ENCODE measurements at places on chromosomes 3 and 15. TPM values are rescaled to one million over a fixed set of nuclear protein-coding genes. Genes with fewer than 3 reads are reported as not detected.

Gene CCR9
- total RNA-seq: not detected

Gene ITGB5
- total RNA-seq: 247 TPM

Gene FBXW12
- total RNA-seq: not detected

Gene GOLGA6A
- not detected for total RNA-seq

Gene CCDC12
- total RNA-seq: 24.9 TPM

Gene C3orf85
- total RNA-seq: not detected

Gene GNL3
- total RNA-seq: 134 TPM

Gene TMEM40
- total RNA-seq: 0.86 TPM

Gene SERPINI2
- total RNA-seq: not detected

Gene PAK6
- under 0.01 TPM for total RNA-seq

Data from placental pericyte (primary cell).